ENCODE measurements at places on chromosomes 7 and 10. TPM values are rescaled to one million over a fixed set of nuclear protein-coding genes. Genes with fewer than 3 reads are reported as not detected.

RNF148 gene
- total RNA-seq: not detected

CPVL gene
- 2.7 TPM for total RNA-seq

UNCX gene
- total RNA-seq: not detected

CTTNBP2 gene
- total RNA-seq: not detected

GRCh38 chr10:91587710-91588638 lies 44.9 kb downstream of the PPP1R3C start:
- H3K4me1 ChIP-seq: peaks cover 51% of the 10 kb centered on the region
- no peak overlapping the region for H3K4me3 ChIP-seq
- DNase-seq: peak; percentile 56
- no peaks in the 10 kb centered on the region for H3K36me3 ChIP-seq
- peak overlapping the region; percentile 87 for H3K27ac ChIP-seq

DNA sequence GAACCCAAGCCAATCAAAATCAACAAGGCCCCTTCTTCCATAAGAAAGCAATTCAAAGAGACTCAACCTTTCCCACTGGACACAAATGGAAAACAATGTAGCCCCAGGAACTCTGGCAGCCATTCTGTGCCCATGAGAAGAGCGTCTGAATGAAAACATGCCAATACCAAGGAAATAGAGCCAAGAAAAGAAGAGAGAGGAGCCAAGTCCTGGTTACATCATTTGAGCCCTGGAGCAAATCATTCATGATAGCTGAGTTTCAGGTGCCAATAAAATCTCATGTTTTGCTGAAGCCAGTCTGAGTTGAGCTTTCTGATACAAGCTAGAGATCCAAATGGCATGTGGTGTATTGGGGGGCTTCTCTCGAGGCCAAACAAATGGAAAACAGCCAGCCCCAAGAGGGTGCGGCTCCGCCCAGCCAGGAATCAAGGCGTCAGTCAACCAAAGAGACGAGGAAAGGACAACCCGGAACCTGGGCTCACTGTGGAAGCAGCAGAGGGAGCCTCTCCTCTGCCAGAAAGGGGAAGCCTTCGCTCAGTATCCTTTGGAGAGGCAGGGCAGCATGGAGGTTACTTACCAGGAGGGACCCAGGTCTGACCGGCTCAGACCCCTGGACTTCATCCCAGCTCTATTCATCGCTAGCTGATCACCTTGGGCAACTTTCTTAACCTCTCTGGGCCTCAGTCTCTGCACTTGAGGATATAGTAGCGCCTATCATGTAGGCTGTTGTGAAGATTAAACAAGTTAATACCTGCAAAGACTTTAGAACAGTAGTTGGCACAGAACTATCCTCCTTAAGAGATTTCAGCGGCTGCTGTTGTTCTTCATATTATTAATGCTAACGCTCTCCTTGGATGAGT lies 61.8 kb downstream of the OAT start:
- DNase-seq: no peak
- H3K36me3 ChIP-seq: no peaks in the 10 kb centered on the region
- no peak overlapping the region for H3K4me3 ChIP-seq
- no peaks in the 10 kb centered on the region for H3K27me3 ChIP-seq

DNA sequence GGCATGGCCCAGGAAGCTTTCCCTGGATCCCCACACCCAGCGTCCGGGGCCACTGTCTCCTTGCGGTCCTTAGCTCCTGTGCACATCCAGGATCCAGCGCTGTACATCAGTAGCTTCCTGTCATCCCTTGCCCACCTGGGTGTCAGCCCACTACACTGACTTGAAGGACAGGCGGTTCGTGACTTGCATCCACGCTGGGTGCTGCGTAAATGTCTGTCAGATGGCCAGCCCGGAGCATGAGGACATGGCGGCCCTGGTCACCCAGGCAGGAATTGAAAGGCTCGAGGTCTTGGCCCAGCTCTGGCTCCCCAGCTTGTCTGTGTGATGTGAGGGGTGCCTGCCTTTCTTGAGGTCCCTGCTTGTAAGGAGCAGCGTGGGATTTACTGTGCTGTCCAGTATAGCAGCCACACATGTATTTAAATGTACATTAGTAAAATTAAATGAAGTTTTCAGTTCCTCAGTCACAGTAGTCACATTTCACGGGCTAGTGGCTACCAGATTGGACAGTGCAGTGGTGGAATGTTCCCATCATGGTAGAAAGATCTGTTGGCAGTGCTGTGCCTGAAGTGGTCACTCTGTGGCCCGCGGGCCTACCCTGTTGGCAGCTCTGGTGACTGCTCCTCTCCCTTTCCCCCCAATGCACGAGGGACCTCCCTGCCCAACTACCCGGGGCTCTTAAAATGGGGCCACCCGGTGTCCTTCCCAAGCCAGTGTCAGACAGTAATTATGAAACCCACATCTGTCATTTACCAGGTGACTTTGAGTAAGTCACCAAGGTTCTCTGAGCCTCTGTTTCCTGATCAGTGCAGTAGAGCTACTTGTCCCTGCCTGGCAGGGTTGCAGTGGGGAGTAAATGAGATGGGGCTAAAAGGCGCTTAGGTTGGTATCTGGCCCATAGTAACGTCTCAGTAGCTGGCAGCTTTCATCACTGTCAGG lies 97.8 kb upstream of the PPIF start:
- H3K4me3 ChIP-seq: no peak overlapping the region
- DNase-seq: no peak
- H3K27ac ChIP-seq: no peak overlapping the region

DNA sequence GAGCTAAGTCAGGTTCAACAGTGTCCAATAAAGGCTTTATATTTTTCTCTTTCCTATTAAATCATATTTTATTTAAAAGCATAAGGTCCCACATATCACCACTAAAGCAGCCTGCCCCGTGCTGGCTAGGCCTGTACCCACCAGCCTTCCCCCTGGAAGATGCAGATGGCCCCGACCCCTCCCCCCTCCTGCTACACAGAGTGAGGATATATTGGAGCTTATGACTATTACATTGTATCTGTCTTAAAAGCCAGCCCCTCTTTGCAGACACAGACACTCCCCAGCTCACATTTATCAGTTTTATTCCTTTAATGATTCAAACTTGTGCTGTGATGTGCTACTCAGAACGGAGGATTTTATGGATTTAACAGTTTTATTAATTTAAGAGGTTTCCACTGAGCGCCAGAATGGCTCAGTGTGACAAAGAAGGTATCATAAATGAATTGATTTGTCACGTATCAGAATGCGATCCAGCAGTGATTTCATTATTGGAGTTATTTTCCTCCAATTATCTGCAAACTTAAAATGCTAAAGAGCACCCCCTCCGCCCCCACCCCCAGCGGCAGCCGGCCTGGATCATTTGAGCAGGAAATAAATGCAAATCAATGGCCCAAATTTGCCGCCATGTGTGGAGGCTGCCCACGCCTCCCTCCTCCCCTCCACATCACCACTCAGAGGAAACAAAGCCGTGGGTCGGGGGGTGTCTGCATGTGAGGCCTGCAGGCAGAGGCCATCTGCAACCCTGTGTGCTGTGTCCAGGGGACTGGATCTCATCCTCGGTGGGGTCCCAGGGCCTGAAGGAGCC lies 72.6 kb upstream of the ZMIZ1 start:
- no peaks in the 10 kb centered on the region for H3K27me3 ChIP-seq
- no peak for DNase-seq
- H3K4me3 ChIP-seq: no peak overlapping the region
- H3K4me1 ChIP-seq: peaks cover 17% of the 10 kb centered on the region

DNA sequence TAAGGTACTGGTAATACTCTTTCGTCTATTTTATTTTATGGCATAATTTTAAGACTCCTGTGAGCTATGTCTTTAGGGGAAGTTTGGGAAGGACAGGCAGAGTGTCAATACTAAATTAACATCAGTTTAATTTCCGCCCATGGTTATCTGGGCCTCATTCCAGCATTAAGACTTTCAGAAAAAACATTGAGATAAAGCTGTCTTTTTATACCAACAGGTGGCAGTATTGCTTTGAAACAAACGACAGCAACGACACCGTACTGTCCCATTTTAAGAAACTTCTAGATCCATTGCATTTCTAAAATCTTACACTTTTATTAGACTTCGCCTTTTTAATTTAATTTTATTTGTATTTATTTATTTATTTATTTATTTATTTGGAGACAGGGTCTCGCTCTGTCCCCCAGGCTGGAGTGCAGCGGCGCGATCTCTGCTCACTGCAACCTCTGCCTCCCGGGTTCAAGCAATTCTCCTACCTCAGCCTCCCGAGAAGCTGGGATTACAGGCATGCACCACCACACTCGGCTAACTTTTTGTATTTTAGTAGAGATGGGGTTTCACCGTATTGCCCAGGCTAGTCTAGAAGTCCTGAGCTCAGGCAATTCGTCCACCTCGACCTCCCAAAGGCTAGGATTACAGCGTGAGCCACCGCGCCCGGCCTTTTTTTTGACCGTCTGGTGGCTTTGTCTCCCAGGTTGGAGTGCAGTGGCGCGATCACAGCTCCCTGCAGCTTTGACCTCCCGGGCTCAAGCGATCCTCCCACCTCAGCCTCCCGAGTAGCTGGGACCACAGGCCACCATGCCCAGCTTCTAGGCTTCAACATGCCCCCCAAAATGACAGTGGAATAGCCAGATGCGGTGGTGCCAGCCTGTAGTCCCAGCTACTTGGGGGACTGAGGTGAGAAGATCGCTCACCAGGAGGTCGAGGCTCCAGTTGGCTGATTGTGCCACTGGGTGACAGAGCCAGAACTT lies 78.7 kb upstream of the C1GALT1 start:
- no peak for DNase-seq
- no peak overlapping the region for H3K27ac ChIP-seq
- peaks cover 22% of the 10 kb centered on the region for H3K4me1 ChIP-seq
- H3K36me3 ChIP-seq: no peaks in the 10 kb centered on the region
- no peaks in the 10 kb centered on the region for H3K27me3 ChIP-seq
- H3K4me3 ChIP-seq: no peak overlapping the region

DNA sequence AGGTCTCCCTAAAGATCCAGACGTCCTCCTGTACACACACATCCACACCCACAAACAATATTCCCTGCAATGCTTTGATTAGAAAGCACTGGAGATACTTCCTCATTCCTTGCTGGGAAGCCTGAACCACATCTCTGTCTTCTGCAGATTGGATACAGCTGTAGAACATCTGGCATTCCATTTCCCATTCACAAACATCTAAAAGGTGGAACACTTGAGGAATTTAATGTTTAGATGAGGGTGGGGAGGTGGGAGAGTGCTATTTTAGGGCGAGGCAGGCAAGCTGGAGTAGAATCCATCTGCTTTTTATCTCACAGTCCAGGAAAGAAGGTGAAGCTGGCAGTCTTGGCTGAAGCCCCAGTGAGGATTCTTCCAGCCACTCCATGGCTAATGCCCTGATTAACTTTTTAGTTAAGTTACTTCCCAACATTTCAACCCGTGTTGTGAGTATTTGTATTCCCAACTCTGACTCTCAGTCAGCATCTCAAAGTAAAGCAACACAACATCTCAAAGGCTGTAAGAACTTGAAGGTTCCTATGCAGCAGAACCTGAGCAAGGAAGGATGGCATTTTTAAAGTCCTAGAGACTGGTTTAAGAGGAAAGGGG lies 46.1 kb downstream of the CYTH3 start:
- H3K4me1 ChIP-seq: peaks cover 48% of the 10 kb centered on the region
- peak; percentile 58 for DNase-seq
- peaks cover 4% of the 10 kb centered on the region for H3K36me3 ChIP-seq
- peak overlapping the region; percentile 15 for H3K27ac ChIP-seq
- H3K4me3 ChIP-seq: no peak overlapping the region
- H3K27me3 ChIP-seq: no peaks in the 10 kb centered on the region

GRCh38 chr7:150851492-150852370 lies 586 bp upstream of the AOC1 start:
- H3K27ac ChIP-seq: no peak overlapping the region
- DNase-seq: no peak
- no peaks in the 10 kb centered on the region for H3K36me3 ChIP-seq
- H3K4me3 ChIP-seq: no peak overlapping the region
- peaks cover 19% of the 10 kb centered on the region for H3K27me3 ChIP-seq

- peak overlapping the region; percentile 40 for H3K27ac ChIP-seq
- H3K36me3 ChIP-seq: peaks cover 73% of the 10 kb centered on the region
- H3K4me3 ChIP-seq: no peak overlapping the region
Observed at GRCh38 chr7:102297487-102298218, 11.0 kb downstream of the SH2B2 start.

DNA sequence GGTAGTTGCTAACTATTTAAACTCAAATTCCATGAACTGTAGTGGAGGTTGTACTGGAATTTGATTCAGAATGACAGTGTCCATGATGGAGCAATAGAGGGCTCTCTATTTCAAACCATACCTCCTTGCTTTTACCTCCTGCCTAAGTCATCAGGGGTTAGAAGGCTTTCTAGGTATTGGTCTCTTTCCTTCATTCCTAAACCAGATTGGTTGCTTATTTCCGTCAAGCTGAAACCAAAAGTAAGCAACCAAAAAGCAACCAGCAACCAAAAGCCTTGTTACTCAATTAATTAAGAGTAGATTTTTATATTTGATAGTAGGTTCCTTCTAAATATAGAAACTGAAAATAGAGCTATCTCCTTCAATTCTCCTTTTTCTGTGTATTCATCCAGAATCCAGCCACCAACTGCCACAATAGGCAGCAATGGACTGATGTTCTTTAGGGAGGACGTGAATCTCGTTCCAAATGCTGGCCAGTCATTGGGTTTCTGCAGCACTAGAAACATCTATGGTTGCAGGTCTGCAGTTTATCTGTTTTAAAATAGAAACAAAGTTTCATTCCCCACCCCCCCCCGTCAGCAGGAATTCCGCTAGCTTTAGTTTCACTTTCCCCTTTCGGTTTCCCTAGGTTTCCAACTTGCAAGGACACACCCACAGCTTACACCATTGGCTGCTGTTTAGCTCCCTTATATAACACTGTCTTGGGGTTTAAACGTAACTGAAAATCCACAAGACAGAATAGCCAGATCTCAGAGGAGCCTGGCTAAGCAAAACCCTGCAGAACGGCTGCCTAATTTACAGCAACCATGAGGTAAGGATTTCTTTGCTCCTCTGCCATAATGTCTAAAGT lies at the start of gene IFIT1:
Gene IFIT1, plus strand, starts transcription at position 717 of the 850 bp plus-strand sequence. Its CDS starts 90 bp downstream, at position 807.
- H3K36me3 ChIP-seq: no peaks in the 10 kb centered on the region
- peak within 1 kb of the TSS; percentile 42 for H3K4me3 ChIP-seq
- DNase-seq: peak; percentile 82
- no peaks in the 10 kb centered on the region for H3K27me3 ChIP-seq
- H3K27ac ChIP-seq: peak within 1 kb of the TSS; percentile 70

DNA sequence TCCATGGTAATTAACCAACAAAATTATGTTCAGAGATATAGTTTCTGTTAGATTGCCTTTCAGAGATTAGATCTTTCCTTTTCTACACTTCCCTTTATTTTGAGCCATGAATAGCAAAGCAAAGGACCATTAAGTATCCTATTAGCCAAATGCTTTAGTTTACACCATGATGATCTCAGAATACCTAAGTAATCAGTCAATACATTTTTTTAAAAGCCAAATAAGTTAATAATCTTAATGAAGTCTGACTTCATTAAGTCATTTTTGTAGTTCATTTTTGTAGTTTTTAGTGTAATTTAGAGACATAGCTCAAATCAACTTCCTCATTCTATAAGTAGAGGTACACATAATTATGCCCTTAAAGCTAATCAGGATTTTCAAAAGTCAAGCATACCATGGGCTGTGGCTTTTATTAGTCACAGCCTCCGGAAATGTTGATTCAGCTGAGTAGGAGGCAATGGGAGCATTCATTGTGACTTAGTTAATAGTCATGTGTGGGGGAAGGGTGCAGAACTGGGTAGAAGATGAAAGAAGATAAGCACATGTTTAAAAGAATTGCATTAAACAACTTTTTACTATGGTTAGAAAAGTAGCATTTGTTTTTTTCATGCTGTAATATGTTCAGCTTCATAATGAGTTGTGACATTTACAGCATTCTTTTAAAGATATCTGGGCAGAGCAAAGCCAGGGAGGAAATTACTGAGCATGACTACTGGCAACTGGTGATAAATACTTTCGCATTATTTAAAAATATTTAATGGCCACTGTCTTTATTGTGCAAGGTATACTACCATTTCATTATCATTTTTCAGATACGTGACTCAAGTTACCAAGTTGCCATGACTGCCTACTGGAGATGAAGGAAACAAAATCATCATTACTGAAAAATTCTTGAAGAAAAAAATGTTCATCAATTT lies 57.3 kb upstream of the CCDC71L start:
- H3K4me3 ChIP-seq: no peak overlapping the region
- peak overlapping the region; percentile 88 for H3K27ac ChIP-seq
- H3K36me3 ChIP-seq: peaks cover 12% of the 10 kb centered on the region
- no peaks in the 10 kb centered on the region for H3K27me3 ChIP-seq
- peak; percentile 90 for DNase-seq
